Activated CD8-positive, alpha-beta memory T cell treated with anti-CD3 and anti-CD28 coated beads for 24 hours (primary cell): ENCODE measurements at places on chromosomes 2 and 18.

- no peak for DNase-seq
Measured at GRCh38 chr2:197947219-197947757, 142.9 kb downstream of the PLCL1 start.

DNA sequence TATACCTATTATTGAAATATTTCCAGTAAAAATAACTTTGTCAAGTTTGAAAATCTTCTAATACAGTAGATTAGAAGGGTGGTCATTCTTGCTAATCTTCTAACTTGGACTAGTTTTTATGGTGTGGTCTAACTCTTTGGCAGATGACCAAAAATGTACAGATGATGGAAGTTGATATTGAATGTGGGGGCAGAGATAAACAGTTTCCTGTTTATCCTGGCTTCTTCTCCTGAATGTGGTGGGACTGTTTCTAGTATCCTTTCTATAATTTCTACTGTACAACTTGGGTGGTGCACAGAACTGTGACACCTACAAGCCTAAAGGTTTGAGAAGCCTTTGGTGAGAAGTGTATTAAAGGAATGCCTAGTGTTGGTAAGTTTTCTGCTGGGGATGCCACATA is 178.7 kb downstream of the PDE11A start:
- DNase-seq, result no peak

- DNase-seq, result no peak
Measured at GRCh38 chr18:70453058-70453775, 164.4 kb downstream of the SOCS6 start.

GRCh38 chr2:190533175-190533967 is 1.2 kb downstream of the NEMP2 start:
- DNase-seq, result no peak

GRCh38 chr2:71353248-71353647 is 21.7 kb downstream of the ZNF638 start:
- DNase-seq, result no peak

DNA sequence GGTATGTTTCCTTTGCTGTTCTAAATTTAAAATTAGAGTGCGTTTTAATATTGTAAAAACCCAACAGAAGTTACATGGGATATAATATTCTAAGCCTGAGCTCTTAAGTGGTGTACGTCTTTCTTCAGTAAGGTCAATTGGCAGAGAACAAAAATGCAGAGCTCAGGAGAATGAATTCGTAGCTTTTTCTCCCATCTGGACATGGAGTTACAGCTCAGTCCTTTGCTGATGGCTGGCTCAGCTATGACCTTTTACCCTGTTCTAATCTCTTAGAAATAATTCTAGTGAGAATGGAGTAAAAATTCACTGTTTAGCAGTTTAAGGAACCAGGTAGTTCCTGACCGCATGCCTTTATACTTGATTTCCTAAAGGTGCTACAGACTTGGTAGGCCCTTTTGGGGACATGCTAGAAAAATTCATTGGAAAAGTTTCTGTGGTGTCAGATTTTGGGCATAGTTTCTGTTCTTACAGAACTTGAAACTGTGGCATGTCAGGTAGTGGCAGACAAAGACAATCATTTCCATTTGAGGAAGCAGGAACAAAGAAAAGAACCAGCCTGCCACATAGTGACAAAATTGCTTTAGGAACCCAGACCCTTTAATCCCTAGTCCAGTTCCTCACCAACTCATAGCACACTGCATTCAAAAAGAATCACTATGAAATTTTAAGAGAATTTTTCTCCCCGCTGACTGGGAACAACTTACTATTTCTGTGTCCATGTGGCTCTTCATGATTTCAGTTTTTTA is 566.8 kb upstream of the ZNF804A start:
- DNase-seq, result no peak

DNA sequence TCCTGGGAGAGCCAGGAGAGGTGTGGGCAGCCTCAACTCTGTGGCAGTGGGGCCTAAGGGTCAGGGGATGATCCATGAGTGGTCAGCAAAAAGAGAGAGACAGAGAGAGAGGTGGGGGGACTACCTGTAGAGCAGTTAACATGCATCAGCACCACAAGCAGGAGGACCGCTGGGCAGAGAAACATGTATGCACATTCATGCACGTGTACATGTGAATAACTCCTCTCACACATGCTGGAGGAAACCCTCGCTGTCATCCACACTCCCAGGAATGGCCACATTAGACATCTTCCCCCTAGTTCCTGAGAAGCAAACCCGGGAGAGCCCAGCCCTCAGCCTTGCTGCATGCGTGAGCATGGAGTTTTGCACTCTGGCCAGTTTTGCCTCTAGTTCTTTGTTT is 166.1 kb downstream of the SMAD7 start:
- no peak for DNase-seq

DNA sequence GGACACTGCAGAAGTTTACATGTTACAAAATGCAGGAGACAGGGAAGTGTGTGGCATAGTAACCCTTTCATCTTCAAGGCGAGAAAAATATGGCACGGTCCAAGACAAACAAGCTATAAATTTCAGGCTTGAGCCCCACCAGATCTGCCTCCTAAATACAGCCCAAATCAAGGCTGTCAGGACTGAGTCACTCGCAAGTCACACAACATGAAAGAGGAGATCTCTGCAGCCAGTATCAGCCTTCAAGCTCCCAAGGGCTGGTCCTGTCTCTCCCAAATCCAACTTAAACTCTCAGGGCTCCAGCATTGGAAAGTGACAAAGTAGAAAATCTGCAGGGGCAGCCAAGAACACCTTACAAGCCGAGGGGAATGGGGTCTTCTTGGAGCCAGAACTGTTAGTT is 106.3 kb upstream of the GATA6 start:
- no peak for DNase-seq

DNA sequence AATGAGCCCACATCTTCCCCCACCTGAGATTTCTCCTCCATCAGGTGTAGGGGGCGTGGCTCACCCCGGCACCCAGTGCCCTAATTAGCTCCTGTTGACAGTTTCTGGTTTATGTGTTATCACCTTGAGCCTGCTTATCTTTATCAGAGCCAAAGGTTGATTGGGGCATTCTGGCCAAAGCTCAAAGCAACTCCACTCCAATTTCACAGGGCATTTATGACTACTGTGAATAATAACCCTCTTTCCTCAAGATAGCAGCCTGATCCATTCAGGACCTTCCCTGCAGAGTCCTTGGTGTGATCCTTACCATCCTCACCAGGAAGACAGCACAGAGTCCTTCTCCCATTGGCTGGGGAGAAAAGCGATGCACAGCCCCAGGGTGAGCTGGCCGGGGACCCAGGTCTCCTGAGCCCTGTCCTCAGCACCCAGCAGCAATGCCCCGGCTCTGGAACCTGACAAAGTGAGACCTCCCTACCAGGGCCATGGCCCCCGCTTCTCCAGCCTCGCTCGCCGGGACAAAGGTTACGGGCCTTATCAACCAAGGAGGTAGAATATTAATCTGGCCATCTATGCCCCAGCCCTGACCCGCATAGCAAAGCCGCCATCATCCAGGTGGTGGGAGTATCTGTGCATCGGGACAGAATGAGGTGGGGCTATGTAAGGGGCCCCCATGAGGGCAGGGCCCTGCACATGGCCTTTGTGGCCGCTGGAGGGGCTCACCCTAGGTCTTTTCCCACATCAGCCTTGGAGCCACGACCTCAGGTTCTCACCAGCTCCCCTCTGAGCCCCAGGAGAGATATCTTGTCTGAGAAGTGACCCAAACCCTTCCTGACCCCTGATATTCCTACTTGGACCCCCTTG is 64.5 kb downstream of the ZFP36L2 start:
- no peak for DNase-seq

DNA sequence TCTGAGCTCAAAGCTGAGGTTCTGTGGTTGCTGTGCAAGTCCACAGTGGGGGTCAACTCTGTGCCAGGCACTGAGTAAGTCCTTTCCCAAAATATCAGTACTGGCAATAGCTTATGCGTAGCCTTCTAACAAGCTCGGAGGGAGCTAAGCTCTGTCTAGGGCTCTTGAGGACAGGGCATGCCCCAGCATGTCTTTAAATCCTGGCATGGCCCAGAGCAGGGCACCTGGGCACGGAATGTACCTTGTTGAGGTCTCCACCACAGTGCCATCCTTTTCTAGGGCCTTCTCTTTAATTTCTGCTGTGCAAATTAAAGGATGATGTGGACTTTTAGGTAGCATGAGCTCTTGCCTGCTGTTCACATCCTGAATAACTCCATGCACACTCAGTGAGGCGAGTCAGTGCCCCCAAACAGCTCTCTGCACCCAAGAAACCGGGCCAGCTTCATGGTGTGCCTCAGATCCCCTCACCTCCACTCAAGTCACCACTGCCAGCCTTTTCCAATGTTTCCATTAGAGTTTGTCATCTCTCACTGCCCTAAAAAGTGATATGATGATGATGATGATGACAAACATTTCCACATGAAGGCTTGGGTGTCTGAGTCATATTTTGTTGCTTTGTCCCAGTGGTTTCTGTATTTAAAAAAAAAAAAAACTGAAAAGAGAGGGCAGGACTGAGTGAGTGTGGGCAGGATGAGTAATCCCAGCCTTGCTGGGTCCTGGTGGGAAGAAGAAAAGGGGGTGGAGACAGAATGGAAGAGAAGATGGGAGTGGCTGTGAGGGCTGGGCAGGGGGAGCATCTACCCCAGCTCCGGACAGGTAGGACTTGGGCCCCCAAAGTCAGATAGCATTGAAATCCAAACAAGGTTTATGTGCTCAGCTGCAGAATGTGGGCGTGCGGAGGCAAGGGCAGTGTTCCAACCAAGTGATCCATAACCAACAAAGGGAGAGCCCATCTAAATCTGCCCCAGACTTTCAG is 78.9 kb downstream of the ZBTB7C start:
- no peak for DNase-seq

GRCh38 chr18:48320639-48320945 is 88.6 kb downstream of the ZBTB7C start:
- DNase-seq, result no peak

DNA sequence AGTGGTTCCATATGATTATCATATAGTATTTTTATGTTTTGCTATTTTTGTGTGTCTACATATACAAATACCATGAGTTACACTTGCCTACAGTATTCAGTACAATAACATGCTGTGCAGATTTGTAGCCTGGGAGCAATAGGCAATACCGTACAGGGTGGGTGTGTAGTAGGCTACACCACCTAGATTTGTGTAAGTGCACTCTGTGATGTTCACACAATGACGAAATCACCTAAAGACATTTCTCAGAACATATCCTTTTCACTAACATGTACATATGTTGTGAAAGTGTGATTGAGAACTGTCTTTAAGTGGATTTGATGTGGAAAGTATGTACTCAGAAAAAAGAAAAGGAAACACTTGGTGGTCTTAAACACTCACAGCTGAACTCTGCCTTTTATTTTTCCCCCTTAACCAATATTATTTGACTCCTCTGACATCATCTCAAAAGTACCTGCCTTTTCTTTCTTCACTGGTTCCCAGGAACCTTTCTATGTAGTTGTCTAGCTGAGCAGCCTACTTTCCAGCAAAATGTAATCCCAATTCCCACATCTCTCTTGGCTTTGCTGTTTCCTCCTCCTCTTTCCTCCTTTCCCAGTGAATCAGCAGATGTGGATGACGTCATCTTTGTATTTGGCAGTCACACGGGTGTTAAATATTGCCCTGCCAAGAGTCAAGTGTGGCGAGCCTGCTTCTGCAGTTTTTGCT is 47.7 kb downstream of the OSBPL6 start:
- no peak for DNase-seq

GRCh38 chr2:202307690-202308089 is 42.1 kb downstream of the NOP58 start:
- peak; percentile 52 for DNase-seq

DNA sequence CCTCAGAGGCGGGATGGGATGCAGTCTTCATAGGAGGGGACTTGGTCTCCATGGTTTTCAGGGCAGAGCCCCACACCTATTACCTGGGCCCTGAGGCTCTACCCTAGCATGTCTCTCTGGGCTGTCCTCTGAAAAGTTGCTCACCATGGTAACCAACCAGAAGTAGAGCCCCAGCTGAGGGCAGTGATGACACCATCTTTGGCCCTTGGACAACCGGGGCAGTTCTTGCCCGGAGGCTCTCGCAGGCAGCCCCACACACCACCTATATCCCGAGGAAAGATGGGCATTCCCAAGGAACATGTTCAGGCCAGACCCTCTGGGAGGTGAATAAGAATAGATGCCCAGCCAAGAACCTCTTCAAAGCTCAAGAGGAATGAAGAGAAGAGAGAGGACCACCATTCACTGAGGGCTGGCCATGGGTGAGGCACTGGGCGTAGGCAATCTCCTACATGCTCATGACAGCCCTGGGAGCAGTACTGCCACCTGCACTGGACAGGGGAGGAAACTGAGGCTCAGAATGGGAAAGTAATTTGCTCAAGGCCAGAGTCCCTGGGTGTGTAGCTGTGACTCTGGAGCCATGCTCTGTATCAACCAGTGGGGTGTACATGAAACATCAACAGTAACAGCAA is 72.5 kb downstream of the HS1BP3 start:
- no peak for DNase-seq
